ENCODE measurements at places on chromosomes 13 and 19.

DNA sequence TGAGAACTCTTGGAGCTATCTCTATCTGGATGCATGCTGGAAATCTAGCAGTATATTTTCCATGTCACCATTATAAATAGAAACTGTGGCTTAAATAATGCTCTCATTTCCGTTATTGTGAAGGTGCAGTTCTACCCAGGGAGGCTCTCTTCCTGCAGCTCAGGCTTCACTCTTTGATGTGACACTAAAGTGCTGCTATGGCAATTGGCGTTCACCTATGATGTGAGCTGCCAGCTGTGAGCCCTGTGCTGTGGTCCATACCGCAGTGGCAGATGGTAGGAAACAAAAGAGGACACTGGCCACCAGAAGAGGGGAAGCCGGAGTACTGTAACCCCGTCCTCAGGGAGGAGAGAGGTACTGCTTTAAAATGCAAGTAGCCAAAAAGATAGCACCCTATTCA, 40.6 kb upstream of the ZNF681 start:
- no peak for DNase-seq

GRCh38 chr19:38792250-38793111, 3.5 kb downstream of the LGALS7B start:
- no peak for DNase-seq

- DNase-seq: no peak
Measured at GRCh38 chr19:1672769-1673644, 20.6 kb upstream of the TCF3 start.

DNA sequence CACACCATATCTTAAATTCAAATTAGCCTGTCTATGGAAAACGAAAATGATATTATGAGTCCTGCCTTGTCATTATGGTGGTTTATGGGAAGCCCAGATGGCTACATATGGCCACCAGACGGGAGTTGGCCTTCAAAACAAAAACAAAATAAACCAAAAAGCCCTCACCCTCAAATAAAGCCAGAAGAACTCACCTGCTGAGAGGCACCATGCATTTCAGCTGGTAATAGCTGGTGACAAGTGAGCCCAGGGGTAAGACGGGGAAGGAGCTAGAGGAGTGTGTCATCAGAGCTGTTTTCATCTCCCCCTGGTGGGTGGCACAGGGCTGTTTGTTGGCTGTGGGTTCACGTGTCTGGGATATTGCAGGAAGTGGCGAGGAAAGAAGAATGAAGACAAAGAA, 152.9 kb downstream of the EFNB2 start:
- no peak for DNase-seq

- no peak for DNase-seq
Measured at GRCh38 chr19:7916103-7916954, 1.7 kb downstream of the TGFBR3L start.

- DNase-seq: no peak
Measured at GRCh38 chr19:37197768-37198167, 12.6 kb downstream of the ZNF585B start.

GRCh38 chr13:26163812-26164211, 58.3 kb downstream of the RNF6 start:
- no peak for DNase-seq

GRCh38 chr13:79401259-79402070, 4.6 kb downstream of the RBM26 start:
- DNase-seq: no peak

- no peak for DNase-seq
Measured at GRCh38 chr13:73055813-73056564, 2.8 kb upstream of the KLF5 start.

- DNase-seq: peak; percentile 74
Measured at GRCh38 chr13:99980824-99981734, 505 bp upstream of the ZIC2 start.

- DNase-seq: no peak
Measured at GRCh38 chr13:29749401-29750182, 100.8 kb downstream of the UBL3 start.
